ENCODE measurements at places on chromosomes 4 and X.

- DNase-seq: no peak
Observed at GRCh38 chr4:57104706-57105560, 5.3 kb downstream of the IGFBP7 start.

GRCh38 chrX:10714531-10714930 is 94.1 kb upstream of the MID1 start:
- DNase-seq: no peak

DNA sequence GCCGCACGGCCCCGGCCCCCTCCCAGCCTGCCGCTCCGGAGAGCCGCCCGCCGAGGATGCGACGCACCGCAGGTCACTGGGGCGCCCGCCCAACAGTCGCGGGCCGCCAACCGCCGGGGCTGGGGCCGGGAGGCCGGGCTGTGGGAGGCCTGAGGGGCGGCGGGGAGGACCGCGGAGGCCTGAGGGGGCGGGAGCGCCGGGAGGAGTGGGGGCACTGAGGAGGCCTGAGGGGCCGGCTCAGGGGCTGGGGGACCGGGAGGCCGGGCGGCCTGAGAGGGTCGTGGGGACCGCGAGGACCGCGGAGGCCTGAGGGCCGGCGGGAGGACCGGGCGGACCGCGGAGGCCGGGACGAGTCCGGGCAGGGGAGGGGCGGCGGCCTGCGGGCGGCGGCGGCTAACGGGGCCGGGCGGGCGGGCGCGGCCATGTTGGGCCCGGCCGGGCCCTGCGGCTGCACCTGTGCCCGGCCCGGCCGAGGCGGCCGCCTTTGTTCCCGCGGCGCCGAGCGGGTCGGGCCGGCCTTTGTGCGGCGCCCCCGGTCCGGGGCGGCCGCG is 353 bp downstream of the NSD2 start:
- DNase-seq: no peak

- DNase-seq: no peak
Observed at GRCh38 chrX:128078545-128078944, 26.3 kb upstream of the ACTRT1 start.

DNA sequence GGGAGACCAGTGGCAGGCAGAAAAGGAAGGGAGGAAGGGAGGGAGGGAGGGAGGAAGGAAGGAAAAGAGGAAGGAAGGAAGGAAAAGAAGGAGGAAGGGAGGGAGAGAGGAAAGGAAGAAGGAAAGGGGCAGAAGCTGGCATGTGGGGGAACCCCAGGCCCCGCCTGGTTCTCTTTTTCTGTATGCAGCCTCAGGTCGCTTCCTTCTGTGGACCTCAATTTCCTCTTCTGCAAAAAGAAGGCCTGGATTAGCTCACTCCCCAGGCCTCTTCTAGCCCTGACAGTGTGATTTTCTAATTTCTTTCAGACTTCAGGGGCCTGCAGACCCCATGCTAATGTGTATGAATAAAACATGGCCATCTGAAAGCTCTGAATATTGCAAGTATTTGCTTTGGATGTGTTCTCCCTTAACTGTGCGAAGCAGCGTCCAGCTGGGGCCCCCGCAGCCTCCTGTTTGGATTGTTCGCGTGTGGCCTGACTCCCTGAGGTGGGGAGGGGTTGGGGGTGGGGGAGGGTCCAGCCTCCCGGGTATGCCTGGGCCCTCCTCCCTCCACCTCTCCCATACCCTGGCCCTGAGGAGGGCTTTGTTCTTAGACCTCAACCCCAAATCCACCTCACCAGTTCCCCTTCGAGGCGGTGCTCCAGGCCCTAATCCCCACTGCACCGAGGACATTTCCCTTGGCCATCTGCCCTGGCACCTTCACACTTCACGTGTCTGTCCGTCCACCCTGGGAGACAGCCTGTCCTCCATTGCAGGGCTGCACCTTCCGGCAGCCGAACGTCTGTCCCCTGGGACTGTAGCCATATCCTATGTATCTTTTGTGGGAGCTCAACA is 199.9 kb upstream of the ATP6AP2 start:
- no peak for DNase-seq

DNA sequence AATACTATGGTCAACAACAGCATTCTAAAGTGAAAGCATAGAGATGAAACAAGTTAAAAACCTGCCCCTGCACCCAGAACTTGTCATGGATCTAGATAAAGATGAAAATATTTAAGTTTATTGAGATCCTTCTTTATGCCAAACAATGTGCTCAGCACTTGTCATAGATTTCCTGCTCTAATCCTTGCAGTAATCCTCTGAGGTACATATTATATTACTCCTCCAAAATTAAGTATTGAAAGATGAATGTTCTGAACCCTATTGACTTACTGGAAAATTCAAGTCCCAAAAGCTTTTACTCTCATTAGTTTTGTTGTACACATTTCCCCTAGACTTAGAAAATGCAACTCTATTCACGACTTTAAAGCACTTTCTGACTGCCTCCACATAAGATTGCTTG is 35.6 kb downstream of the CAMK2D start:
- DNase-seq: no peak

GRCh38 chr4:20337261-20337664 is 85.6 kb downstream of the SLIT2 start:
- no peak for DNase-seq

DNA sequence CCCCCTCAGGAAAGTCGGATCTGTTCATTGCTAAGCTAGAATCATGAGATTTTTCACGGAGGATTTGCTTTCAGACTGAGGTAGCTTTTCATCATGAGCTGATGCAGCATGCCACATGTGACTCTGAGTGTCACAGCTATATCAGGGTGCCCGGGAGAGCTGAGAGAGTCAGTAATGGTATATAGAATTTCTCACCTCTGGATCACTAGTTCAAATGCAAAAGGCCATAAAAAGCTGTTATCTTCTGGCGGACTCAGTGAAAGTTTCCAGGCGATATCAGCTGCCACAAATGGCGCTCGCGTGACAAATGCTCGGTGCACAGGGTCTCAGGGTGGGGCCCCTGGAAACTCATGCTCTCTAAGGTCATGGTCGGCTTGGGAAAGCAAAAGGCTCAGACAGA is 150.1 kb downstream of the DHX15 start:
- no peak for DNase-seq

GRCh38 chr4:48139691-48140090 is 5.6 kb upstream of the TXK start:
- DNase-seq: peak; percentile 31

GRCh38 chr4:66567551-66567950 is 897.3 kb upstream of the EPHA5 start:
- no peak for DNase-seq

DNA sequence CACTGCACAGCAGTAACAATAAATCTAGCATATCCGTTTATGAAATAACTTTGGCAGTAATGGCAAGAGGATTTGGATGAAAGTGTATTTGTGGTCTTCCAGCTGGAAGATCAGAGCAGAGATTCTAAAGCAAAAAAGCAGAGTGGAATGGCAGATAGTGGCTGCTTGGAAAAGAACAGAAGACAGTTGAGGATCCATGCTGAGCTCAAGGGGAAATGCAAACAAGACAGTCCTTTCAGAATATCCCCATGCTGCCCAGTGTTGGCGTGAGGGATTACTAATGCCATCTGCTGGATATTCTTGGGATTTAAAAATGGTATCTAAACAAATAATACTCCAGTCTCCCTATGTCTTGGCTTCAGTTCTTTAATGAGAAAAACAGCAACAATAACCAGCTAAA is 629.1 kb upstream of the ATOH1 start:
- peak; percentile 48 for DNase-seq

- no peak for DNase-seq
Observed at GRCh38 chrX:45783002-45783401, 582.3 kb upstream of the DIPK2B start.

DNA sequence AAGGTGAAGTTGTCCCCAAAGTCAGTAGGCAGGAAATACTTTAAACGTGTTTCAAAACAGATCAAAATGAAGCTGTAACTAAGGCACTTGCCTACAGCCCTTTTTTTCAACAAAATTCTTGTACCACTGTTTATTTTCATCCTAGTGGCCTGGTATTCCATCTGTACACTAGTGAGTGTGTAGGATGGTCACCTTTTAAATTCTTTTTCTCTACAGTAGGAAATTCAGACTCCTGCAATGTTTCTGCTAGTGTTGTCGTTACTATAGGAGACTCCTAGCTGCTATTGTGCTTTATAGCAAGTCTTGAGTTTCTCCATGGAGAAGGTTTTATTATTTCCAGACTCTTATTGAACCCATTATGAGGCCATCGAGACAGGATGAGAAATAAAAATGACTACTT is 7.0 kb upstream of the NHS start:
- DNase-seq: no peak

- DNase-seq: no peak
Observed at GRCh38 chrX:143873343-143873742, 10.5 kb upstream of the UBE2NL start.

DNA sequence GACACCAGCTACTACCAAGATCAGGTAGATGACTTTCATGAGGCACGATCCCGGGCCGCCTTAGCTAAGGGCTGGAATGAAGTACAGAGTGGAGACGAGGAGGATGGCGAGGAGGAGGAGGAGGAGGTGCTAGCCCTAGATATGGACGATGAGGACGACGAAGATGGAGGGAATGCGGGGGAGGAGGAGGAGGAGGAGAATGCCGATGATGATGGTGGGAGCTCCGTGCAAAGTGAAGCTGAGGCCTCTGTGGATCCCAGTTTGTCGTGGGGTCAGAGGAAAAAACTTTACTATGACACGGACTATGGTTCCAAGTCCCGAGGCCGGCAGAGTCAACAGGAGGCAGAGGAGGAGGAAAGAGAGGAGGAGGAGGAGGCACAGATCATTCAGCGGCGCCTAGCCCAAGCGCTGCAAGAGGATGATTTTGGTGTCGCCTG is 481 bp downstream of the UTP3 start:
- peak; percentile 9 for DNase-seq

DNA sequence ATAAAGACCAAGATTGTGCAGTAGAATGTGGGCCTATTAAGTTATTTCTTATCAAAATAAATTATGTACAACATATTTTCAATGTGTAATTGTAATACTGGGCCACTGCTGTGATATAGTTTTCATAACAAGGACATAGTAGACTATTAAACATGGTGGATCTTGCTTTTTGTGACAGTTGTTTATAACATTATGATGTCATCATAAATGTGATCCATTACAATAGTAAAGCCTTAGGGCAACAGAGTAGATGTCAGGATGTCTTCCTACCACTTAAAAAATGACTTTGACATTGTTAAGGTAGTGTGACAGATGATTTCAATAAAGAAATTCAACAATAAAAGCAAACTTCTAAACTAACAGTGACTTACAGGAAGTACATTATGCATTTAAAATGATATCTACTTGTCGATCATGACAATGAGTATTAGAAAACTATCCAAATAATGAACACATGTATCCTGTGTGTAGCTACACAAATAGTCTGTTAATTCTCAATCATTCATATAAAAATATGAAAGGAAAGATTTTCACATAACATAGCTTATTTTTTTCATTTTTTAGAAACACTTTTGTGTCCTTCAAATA is 5.3 kb upstream of the AGA start:
- DNase-seq: no peak

DNA sequence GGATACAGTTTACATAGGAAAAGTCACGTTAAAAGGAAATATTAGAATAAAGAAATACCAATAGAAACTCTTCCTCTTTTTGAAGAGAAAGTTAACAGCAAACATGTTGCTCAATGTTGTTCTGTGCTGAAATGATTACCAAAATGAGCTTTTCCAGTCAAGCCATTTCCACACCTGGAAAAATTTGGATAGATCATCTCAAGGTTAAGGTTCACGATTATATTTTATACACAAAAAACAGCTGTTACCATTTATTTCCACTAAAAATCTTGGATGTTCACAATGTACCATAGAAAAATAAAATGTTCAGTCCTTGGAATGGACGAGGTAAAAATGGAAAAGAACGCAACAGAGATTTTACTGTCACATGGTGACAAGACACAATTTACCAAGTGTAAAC is 218.7 kb downstream of the SCFD2 start:
- no peak for DNase-seq

DNA sequence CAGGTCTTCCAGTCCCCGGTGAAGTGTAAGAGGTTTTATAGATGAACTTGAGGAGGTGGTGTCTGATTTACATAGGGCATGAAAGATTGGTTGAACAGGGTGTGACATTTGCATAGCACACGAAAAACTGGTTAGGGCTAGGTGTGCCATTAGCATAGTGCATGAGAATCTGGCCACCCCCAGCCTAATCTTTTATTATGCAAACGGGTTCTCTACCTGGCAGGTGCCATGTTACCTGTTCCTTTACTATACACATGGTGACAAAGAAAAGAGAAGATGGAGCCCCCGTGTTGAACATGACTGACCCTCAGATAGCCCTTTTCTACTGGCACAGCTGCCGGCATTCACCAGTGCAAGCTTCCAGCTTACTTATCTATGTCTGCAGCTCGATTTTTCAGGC is 71.0 kb downstream of the UCHL1 start:
- DNase-seq: no peak

- DNase-seq: no peak
Observed at GRCh38 chr4:130393642-130394041, 1297.7 kb downstream of the C4orf33 start.

DNA sequence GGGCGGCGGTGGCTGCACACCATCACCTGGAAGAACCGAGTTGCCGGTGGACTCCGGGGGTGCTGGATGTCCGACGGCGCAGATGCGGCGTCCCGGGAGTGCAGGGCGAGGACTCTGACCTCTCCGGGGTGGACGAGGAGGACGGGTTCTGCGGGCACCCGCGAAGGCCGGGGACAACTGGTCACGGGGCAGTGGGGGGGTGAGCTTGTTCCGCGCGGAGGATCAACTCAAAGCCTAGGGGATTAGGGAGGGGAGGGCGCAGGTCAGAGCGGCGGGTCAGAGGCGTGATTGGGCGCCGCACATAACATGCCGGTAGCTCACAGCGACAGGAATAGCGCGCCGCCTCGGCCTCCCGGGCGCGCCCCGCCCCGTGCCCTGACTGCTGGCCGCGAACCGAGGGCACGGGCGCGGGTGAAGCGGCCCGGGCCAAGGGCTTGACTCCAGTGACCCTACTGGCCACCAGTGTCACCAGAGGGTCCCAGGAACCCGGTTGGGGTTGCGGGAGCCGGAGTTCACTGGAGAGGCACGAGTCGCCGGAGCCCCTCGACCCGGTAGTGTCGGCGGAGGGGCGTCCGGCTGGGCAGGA is at the start of gene KLHL34:
Gene KLHL34 (minus strand): TSS at position 179 of the 586 bp plus-strand sequence. CDS start 542 bp downstream, outside the sequence.
- DNase-seq: no peak

DNA sequence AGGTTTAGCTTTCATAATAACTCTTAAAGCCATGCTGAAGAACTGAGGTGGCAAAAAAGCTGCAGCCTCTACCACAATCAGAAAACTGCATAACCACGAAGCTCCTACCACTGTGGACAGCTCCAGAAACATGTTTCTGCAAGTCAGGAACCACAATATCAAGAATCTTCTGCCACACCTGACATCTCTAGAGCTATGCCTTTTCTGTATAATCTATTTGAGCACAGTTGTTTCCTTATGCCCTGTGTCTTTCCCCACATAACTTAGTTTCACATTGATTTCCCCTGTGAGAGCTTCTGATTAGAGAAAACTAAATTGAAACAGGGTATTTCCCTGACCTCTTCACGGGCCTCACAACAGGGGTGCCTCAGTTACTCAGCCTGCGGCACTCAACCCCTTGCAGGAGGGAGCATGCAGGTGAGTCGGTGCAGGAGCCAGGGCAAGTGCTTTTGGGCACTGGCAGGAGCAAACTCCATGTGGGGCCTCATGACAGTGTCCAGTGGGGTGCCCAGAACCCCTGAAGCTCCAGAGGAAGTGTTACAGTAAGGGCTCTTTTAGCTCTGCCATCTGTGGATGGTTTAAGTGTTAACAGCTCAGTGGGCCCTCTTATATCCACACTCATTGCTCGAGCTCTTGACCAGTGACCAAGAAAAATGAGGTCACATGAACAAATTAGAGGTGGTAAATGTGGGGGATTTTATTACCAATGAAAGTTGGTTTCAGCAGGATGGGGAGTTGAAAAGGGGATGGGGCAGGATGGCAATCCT is 132.8 kb upstream of the BMP3 start:
- no peak for DNase-seq

GRCh38 chrX:24498181-24498580 is 33.1 kb downstream of the PDK3 start:
- peak; percentile 11 for DNase-seq
